Fibroblast of skin of right quadriceps (primary cell): ENCODE measurements at places on chromosomes 11 and 22.
A peak's percentile ranks its signal among the peaks of the same experiment; 100 is the strongest.

DNA sequence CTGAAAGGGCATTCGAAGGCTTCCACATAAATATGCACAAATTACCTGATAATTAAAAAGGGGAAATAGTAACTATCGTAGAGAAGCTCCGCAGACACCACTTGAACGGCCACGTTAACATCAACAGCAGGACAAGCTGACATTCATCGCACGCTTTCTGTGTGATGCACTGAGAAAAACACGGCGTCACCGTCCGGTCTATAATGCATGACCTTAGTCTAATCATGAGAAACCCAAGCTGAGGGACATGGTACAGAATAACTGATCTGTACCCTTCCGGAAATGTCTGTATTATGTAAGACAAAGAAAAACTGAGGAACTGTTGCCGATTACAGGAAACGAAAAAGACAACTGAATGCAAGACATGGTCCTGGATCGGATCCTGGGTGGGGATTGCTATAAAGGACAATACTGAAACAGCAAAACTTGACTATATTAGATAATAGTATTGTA is 678 bp upstream of the RANGAP1 start:
- DNase-seq = peak; percentile 37

- DNase-seq = no peak
These were observed 105.2 kb upstream of the RRM1 start for GRCh38 chr11:3989276-3989920.

GRCh38 chr11:104113541-104113940 is 50.4 kb downstream of the PDGFD start:
- DNase-seq = no peak

GRCh38 chr11:82996966-82997606 is 74.6 kb downstream of the RAB30 start:
- DNase-seq = no peak

- DNase-seq = no peak
These were observed 2.5 kb downstream of the RAC2 start for GRCh38 chr22:37241351-37242142.

DNA sequence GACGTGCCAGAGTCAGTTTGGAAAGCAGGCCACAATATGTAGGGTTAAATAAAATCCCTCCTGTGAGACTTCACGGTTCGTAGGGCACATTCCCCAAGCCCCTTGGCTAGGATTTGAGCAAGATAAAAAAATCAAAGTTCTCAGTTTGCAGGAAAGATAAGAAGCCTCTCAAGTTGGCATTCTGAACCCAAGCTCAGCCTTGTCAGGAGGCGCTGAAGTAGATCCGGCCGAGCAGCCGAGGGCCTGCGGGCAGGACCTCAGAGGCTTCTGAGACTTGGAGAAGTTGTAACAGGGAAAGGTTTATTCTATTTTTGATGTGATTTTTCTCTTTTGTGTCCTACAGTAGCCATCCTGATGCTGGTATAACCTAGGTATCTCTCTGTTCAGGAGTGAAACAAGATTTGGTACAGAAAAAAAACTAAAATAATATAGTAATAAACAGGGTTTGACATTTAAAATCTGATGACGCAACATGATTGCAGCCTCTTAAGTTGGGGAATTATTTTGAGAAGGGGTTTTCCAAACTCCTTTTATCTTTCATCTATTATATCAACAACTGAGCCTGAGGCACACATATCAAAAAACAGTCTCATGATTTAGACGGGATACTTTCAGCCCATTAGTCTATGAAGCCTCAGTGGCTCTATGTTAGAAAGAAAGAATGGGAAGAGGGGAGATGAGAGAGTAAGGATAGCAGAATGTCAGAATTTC is 10.1 kb downstream of the PATE2 start:
- no peak for DNase-seq

GRCh38 chr11:125369808-125370207 is 126.3 kb downstream of the FEZ1 start:
- no peak for DNase-seq

GRCh38 chr11:120925944-120926343 is 98.0 kb upstream of the TBCEL start:
- no peak for DNase-seq

- DNase-seq = no peak
These were observed 6.0 kb upstream of the PLA2G6 start for GRCh38 chr22:38187413-38188212.

DNA sequence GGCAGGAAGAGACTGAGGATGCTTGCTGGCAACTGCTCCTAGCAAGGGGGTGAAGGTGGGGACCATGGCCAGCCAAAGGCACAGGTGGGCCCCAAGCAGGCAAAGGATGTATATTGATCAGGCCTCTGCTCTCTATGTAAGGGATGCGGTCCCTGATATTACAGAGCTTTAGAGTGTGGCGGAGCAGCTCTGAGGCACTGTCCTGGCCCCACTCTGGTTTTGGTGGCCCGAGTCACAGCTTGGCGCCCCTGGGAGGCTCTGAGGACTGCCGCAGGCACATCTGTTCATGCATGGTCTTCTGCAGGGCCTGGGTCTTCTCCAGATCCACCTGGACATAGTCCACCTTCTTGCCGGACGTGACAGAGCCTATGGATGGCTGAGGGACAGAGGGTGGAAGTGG is 45.5 kb downstream of the GAB4 start:
- DNase-seq = no peak

GRCh38 chr11:100438376-100438775 is 248.7 kb upstream of the ARHGAP42 start:
- no peak for DNase-seq

DNA sequence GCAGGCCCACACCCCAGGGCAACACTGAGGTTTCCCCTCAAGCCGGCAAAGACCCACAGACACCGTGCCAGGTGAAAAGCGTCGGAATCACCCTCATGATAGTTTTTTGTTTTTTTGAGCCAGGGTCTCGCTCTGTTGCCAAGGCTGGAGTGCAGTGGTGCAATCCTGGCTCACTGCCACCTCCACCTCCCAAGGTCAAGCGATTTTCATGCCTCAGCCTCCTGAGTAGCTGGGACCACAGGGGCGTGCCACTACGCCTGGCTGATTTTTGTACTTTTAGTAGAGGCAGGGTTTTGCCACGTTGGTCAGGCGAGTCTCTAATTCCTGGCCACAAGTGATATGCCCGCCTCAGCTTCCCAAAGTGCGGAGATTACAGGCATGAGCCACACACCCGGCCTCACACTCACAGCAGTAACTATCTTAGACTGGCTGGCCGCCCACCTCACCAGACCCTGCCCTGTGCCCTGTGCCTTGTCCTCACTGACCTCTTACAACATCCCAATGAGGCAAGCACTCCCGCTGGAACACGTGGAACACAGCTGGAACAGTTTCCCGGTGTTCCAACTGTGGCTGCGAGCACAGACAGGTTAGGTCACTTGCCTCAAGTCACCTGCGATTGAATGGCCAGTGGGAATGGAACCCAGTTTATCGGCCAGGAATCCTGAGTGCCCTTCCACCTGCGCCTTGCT is 21.1 kb downstream of the LRRC10B start:
- DNase-seq = no peak

DNA sequence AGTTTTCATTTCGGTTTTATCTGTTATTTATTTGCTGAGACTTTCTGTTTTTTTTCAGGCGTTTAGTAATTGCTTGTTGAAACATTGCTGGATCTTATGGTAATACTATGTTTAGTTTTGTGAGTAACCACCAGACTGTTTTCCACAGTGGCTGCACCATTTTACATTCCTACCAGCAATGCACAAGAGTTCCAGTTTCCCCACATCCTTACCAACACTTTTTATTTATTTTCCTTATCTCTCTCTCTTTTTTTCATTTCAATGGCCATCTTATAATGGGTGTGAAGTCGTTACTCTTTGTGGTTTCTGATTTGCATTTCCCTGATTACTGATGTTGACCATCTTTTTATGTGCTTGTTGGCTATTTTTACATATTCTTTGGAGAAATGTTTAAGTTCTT is 23.7 kb downstream of the USP47 start:
- no peak for DNase-seq

GRCh38 chr11:94544646-94545263 is 1.0 kb downstream of the FUT4 start:
- DNase-seq = peak; percentile 19

GRCh38 chr11:75918331-75918730 is 103.3 kb downstream of the UVRAG start:
- no peak for DNase-seq

GRCh38 chr11:115920092-115920461 is 415.9 kb upstream of the CADM1 start:
- peak; percentile 40 for DNase-seq

GRCh38 chr11:67420147-67420645 is 4.7 kb downstream of the CARNS1 start:
- no peak for DNase-seq

GRCh38 chr11:44496391-44496790 is 69.1 kb upstream of the CD82 start:
- DNase-seq = no peak

GRCh38 chr11:106193956-106194355 is 116.5 kb downstream of the AASDHPPT start:
- DNase-seq = no peak

- DNase-seq = peak; percentile 90
These were observed at the start of gene JAM3 for GRCh38 chr11:134068829-134069425. TSS of gene JAM3 (plus strand) at chr11:134069072. CDS start at chr11:134069084, 12 bp downstream.

DNA sequence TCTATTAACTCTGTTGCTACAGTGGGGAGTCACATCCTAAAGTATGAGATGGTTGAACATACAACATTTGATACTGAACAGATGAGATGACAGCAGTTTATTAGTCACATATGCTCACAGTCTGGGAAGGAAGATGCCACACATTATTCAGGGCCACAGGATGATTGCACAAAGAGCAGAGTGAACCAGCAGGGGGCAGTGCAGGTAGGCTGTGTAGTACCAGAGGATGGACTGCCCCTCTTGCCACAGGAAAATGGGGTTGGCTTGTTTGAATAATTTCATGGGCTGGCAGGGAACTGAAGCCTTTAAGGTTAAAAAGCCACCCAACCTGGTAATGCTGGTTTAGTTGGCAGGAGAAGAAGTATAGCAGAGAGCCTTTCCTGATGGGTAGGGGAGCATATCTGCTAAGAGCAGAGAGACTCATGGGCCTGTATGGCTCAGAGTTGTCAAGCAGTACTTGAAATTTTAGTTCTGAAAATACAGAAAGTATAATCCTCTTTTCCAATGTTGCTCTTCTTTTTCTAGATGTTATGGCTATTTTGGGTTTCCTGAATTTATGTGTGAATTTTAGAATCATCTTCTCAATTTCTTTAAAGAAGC is 180.4 kb upstream of the B3GAT1 start:
- DNase-seq = no peak

DNA sequence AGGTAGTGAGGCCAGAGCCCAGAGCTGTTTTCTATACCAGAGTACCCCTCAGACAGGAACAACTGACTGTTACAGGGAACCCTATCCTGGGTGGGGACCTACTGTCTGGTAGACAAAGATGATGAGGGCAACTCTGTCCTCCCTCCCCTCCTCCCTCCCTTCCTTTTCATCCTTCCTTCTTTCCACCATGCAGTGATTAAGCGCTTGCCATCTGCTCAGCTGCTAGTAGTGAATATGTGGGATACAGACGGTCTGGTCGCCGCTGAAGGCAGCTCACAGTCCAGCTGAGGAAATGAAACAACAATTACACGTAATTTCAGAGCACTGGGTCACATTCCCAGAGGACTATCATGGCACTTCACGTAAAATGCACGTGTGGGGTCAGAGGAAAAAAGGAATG is 597.1 kb downstream of the BUD13 start:
- no peak for DNase-seq

- DNase-seq = no peak
These were observed 26.1 kb upstream of the PPP2R1B start for GRCh38 chr11:111792314-111792713.

- DNase-seq = no peak
These were observed 2.9 kb upstream of the SHANK2 start for GRCh38 chr11:71255323-71255722.

- peak; percentile 73 for DNase-seq
These were observed 1.3 kb downstream of the HIRA start for GRCh38 chr22:19429950-19430889.

GRCh38 chr11:116184763-116185162 is 588.0 kb downstream of the BUD13 start:
- DNase-seq = no peak
